ENCODE measurements at places on chromosomes 16 and 17. TPM values are rescaled to one million over a fixed set of nuclear protein-coding genes. Genes with fewer than 3 reads are reported as not detected.
A peak's percentile ranks its signal among the peaks of the same experiment; 100 is the strongest.

HEATR9 gene
- 0.27 TPM for total RNA-seq

PLA2G10 gene
- total RNA-seq, result not detected

DNA sequence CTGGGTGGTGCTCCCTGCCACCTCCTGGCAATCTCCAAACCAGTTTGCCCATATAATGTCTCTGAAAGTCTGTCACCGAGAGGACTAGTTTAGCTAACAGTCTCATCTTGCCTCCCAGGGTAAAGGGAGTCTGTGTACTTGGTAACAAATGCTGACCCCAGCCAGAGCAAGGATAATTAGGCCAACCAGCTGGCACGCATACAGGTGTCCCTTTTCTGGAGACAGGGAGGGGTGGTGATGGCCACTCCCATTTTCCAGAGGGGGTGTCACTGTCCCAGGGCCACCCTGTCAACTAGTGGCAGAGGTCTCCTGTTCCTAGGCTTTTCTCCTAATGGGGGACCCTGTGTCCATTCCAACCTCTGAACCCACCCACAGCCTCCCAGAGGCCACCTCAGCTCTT lies 8.1 kb downstream of the FAM83G start:
- no peak for DNase-seq

- no peak for DNase-seq
Measured at GRCh38 chr17:76481071-76481655, 13.8 kb downstream of the AANAT start.

MT1G gene
- 2.5 TPM for total RNA-seq

RMI2 gene
- total RNA-seq, result 1.5 TPM

SPATA22 gene
- 0.67 TPM for total RNA-seq

- no peak for DNase-seq
Measured at GRCh38 chr17:35743626-35744328, 9.3 kb downstream of the GAS2L2 start.

BRICD5 gene
- 9.9 TPM for total RNA-seq

- DNase-seq, result peak; percentile 69
Measured at GRCh38 chr17:77829843-77830799, 128.4 kb upstream of the TNRC6C start.

SYCE1L gene
- 3.9 TPM for total RNA-seq

- no peak for DNase-seq
Measured at GRCh38 chr16:23318639-23319038, 16.5 kb downstream of the SCNN1B start.

OTOA gene
- total RNA-seq, result 0.31 TPM

- DNase-seq, result no peak
Measured at GRCh38 chr17:67733449-67733848, 15.7 kb downstream of the NOL11 start.

DNA sequence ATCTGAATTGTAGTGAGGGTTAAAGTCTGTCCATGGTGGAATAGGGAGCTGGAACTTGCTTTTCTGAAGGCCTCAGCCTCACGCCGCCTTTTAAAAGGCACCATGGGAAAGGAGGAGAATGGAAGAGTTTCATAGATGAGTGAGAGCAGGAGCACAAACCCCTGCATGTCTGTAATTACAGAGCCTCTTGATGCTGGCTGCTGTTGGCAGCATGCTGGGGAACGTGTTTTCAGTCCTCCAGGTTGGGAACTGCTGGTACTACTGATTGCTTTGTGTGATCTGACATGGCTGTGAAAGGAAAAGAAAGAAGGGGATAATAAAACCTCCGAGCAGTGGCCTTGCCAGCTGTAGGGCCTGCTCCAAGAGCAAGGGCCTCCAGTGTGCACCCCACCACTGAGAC lies 16.8 kb upstream of the DYNLL2 start:
- no peak for DNase-seq

DNA sequence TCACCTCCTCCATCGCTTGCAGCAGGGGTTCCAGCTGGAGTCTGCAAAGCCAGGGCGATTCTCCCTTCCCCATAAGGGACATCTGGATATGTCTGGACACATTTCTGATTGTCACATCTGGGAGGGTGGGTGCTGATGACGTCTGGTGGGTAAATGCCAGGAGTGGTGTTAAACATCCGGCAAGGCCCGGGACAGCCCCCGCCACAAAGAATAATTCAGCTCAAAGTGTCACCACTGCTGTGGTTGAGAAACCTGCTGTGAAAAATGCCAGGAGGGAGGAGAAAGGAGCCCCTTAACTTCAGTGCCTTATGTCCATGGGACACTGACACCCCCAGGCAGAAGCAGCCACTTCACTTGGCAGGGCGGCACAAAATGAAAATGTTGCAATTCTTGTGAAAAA lies 179.4 kb upstream of the SDK2 start:
- no peak for DNase-seq

IL17C gene
- not detected for total RNA-seq

DNA sequence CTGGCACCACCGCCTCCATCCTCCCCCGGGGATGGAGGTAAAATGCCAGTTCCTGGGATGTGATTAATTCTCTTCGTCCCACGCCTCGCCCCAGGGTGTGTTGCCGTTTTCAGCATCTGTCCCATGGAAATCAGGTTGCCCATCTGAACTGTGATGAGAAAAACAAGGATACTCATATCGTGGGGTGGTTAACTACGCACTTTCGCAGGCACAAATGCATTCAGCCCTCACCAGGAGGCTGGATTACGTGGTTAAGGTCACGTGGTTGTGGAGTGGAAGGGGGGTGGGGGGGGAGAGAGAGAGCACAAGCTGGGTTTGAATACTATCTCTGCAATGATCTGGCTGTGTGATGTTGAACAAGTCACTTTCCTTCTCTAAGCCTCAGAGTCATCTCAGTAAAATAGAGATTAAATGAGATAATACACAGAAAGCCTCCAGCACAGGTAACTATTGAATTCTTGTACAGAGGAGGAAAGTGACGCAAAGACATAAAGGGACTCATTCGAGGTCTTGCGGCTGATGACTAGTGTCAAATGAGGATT lies 74.7 kb downstream of the BMERB1 start:
- no peak for DNase-seq

DNA sequence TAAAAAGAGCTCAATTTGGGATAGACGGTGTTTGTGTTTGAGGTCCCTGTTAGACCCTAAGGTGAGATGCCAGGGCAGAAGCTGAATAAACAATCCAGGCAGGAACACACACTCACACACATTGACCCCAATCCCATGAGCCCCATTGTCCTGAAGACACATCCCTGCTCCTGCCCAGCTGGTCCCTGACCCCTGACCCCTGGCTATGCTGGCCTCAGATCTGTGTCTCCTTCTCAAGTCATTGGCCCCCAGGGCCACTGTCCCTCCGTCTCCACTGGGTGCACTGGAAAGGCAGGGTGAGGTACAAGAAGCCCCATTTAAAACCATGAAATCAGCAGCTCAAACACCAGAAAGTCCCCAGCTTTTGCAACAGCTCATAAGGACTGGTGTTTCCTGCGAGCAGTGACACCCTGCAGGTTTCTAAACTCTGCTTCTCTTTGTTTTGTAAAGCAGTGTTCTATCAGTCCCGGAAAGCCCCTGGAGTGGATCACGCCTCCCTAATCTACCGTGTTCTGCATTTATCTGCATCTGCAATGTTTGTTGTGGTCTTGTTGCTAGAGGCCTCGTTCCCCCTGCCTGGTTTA lies 18.0 kb upstream of the ASGR2 start:
- peak; percentile 60 for DNase-seq

- DNase-seq, result no peak
Measured at GRCh38 chr16:23710008-23710407, 3.0 kb downstream of the ERN2 start.

- DNase-seq, result no peak
Measured at GRCh38 chr16:89925596-89926079, 2.5 kb downstream of the TUBB3 start.

GRCh38 chr17:63489291-63489690 lies 12.4 kb downstream of the ACE start:
- DNase-seq, result no peak

GRCh38 chr16:16157166-16157565 lies 66.1 kb downstream of the ABCC6 start:
- DNase-seq, result no peak

CCT6B gene
- total RNA-seq, result 2.9 TPM

GRCh38 chr17:67044016-67044772 lies at the start of gene CACNG1:
CACNG1 (plus strand) TSS chr17:67044554; CDS start chr17:67044661, 107 bp downstream.
- no peak for DNase-seq

DNA sequence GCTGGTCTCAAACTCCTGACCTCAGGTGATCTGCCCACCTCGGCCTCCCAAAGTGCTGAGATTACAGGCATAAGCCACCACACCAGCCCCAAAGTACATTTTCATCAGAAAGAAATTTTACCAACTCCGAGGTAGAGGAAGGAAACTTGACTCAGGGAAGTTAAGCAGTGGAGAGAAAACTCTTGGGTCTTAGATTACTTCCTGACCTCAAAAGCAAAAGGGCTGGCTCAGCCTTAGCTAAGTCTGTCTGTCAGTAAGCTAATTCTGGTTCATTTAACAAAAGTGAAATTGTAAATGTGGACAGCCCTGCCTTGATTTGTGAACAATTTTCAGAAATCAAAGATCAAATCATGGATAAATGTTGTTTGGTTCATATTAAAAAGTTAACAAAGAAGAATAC lies 30.6 kb downstream of the MAP2K6 start:
- DNase-seq, result no peak

WNT3 gene
- 0.98 TPM for total RNA-seq

GRCh38 chr17:76386966-76387765 lies 2.8 kb downstream of the SPHK1 start:
- DNase-seq, result no peak

CHP2 gene
- 22.6 TPM for total RNA-seq

- DNase-seq, result no peak
Measured at GRCh38 chr16:74450236-74450635, 29.0 kb upstream of the CLEC18B start.

DNA sequence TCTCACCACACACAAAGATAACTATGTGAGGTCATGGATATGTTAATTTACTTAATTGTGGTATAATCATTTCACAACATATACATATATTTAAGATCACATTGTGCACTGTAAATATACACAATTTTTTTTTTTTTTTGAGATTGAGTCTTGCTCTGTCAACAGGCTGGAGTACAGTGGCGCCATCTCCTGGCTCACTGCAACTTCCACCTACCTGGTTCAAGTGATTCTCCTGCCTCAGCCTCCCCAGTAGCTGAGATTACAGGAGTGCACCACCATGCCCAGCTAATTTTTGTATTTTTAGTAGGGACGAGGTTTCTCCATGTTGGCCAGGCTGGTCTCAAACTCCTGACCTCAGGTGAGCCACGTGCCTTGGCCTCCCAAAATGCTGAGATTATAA lies 11.5 kb upstream of the PRSS54 start:
- no peak for DNase-seq

DNA sequence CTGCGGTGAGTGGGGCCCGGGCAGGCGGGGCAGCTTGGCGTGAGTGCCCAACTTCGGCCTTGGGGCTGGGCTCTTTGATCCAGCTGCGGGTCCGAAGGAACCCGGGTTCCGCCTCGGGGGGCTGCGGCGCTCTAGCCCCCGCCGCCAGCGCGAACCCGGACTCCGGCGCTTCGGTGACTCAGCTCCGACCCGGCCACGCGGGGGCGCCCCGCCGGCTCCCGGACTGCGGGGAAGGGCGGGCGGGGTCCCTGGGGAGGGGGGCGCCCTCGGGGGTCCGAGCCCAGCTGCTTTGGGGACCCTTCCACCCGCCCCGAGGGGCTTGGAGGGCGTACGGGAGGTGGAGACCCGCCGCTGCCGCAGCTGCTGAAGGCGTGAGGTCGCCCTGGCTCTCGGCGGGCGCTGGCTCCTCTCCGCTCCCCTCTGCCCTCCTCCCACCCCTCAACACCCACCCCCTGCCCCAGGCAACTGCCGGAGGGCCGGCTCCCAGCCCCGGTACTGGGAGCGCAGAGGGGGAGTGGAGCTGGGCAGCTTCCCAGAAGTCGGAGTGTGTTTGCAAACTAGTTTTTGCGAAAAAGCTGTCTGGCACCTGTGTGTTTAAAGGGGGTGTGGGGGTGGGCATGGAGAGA lies 516 bp downstream of the CPNE2 start:
- peak; percentile 77 for DNase-seq

GRCh38 chr17:72021417-72022041 lies 99.3 kb upstream of the SOX9 start:
- no peak for DNase-seq

GRCh38 chr16:46833460-46833800 lies 2.5 kb upstream of the C16orf87 start:
- no peak for DNase-seq

- peak; percentile 38 for DNase-seq
Measured at GRCh38 chr17:75672011-75672410, 4.9 kb downstream of the SAP30BP start.

PARD6A gene
- 5.6 TPM for total RNA-seq

DNA sequence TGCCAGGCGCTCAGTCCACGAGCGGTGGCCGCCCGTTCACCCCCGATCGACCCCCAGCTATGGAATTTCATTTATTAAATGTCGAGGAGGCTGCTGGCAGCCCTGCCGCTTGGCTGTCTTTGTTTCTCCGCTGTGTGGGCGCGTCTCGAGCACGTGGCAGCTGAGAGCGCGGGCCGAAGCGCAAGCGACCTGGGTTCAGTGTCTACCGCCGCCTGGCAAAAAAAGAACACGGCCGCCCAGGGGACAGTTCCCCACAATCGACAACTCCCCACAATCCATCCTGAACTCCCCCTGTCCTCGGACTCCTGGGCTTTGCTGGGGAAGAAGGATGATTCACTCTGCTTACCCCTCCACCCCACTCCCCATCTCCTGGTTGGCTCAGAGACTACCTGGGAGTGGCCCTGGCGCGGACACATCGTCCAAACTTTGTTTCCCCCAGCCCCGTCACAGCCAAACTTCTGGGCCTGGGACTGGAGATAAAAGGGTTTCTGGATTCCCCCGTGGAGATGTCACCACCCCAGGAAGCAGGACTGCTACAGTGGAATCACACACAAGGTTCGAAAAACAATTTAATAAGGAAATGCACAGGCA lies 1.7 kb upstream of the ANKRD13B start:
- peak; percentile 85 for DNase-seq

DNA sequence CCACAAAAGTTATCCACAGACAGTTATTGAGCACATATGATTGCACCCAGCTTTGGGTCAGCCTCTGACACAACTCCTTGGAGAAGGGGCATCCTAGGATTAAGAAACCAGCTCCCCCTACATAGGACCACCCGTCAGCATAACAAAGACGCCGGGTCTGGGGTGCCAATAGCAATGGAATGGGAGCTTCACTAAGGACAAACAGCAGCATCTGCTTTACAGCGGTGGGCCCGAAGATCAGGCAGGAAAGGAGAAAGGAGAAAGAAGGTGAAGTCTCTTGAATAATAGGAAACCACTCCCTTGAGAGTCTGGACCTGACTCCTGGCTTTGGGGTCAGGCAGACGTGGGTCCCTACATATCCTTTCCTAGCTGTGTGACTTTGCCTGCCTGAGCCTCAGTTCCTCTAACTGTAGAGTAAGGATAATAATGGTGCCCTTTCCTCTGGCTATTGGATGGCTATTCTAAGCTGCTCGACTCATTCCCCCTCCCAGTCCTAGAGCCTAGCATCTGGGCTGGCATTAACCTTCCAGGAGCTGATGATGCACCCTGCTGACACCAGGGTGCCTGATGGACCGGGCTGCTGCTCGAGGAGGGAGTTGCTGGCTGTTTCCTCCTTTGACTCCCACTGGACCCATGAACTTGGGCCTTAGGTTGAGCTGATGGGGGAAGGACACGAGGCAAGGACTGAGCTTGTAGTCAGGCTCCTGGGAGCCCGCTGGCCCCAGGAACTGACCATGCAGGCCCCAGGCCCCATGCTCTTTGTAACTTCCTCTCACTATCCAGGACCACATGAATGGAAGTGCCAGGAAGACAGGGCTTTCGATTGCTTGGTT lies 94.2 kb downstream of the C16orf78 start:
- DNase-seq, result peak; percentile 37

EPN2 gene
- 76.6 TPM for total RNA-seq

GRCh38 chr17:2335726-2336214 lies 487 bp downstream of the TSR1 start:
- DNase-seq, result no peak

GRCh38 chr17:40362696-40363110 lies 1.8 kb downstream of the GJD3 start:
- DNase-seq, result peak; percentile 70

All from sciatic nerve (tissue), 2 donors.